ENCODE measurements at places on chromosomes 11 and 22.

DNA sequence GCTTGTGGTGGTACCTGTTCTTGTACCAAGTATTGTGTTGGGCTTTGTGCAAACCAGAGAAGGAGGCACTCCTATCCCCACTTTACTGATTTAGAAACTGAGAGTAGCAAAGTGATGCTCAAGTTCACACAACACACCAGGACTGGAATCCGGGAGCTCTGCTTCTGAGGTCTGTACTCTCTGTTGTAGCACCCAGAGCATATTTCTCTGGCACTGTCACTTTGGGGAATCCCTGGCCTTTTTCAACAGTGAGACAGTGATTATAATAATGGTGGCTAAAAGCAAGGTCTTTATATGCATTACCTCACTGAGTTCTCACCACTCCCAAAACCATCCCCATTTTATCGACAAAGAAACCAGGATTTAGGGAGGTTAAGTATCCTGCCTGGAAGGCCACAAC is 362.4 kb downstream of the TENM4 start:
- DNase-seq, result no peak

DNA sequence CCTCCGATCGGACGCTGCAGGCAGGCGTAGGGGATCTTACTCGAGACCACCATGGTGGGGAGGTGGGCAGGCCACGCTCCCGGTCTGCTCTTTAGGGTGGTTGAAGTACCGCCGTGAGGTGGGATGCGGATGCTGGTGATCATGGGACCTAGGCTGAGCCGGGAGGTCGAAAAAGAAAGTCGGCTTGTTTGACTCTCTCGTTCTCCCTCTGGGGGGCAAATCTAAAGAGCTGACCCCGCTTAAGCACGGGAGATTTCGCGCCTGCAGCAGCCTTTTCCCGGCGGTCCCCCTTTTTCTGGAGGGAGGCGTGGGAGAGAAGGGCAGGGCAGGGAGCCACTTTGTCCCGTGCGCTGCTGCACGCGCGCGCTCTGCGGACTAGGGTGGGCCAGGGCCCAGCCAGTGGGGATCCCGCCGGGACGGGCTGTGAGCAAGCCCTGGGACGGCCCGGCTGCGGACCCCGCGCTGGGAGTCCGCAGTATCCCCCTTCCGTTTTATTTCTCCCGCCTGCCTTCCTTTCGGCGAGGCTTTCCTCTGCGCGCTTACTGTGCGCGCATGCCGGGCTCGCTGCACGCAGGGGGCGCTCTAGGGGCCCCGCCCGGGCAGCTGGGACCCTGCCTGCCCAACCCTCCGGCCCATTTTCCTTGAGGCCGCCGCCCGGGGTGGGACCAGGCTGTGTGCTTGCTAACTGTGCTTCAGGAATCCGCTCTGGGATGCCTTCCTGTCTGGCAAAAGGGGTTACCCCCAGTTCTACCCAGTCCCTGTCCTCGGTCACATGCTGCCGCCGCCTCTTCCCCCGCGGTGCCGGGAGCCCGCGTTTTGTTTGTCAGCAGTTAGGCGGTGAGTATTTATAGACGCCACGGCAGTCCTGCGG is 81.0 kb downstream of the PRR5L start:
- peak; percentile 59 for DNase-seq

DNA sequence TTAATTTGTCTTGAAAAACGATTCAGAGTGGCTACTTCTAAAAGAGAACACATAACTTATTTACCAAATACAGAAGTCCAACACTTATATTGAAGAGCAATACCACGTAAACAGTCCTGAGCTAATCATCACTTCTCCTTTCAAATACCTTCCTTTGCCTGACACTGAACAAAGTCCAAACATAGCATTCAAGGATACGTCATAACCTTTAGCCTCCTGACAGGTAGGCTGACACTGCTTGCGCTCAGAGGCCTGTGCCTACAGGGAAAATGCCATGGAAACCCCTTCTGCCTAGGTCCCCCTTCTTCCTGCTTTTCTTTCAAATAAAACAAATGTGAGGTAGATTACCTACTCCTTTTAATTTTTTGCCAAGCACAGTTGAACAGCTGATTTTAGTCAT is 510.0 kb downstream of the INSC start:
- no peak for DNase-seq

DNA sequence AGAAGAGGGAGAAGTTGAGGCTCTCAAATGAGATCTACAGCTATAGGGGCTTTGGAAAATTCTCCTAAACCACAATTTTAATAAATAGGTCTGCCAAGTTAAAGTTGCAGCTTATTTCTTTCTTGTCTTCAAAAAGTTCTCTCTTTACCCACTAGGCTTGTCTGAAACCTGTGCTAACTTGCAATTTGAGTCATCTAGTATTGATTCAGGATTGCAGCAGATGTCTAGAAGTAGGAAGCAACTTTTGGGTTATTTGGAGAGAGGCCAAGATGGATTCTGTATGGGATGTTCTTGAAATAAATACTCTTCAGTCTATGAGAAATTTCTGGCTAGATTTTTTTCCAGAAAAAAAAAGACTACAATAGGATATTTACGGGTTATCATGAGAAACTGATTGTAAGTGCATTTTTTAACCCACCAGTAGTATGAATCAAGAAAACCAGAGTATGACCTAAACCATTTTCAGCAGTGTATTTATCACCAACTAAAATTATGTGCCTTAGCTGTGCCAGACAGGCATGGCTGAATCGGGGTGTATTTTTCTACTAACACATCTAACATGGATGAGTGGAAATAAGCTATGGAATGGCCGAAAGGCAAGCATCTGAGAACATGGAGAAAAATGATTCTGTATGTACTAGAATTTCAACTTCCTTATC is 4.9 kb upstream of the RAB38 start:
- no peak for DNase-seq

DNA sequence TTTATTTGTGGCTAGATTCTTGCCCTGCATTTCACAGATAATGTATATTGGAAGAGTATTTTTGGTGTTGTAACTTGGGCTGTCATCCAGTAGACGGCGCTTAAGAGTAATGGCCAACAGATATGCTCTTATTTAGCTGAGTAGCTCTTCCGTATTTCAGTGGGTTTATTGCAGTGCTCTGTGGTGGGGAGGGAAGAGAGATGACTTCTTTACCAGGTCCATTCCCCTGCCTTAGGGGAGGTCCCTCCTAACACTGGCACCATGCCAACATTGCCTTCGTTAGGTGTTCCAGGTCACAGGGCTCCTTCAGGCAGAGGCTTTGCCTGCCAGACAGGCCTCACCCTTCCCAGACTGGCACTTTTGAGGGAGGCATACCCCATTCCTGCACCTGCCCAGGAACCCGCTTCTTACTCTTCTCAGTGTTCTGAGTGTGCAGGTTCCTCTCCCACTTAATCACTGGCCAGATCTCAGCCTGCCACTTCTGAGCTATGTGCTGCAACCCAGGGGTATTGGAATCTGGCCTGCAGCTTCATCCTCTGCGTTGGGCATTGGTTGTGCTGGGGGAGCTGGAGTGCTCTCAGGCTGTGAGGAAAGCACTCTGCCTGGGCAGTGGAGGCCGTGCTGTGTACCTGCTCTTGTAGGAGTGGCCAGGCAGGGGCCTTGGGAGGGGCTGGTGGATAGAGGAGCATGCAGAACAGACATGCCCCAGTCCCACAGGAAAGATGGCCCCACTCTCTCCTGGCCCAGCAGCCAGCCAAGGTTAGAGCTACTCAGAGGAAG is 29.4 kb upstream of the SLN start:
- no peak for DNase-seq

DNA sequence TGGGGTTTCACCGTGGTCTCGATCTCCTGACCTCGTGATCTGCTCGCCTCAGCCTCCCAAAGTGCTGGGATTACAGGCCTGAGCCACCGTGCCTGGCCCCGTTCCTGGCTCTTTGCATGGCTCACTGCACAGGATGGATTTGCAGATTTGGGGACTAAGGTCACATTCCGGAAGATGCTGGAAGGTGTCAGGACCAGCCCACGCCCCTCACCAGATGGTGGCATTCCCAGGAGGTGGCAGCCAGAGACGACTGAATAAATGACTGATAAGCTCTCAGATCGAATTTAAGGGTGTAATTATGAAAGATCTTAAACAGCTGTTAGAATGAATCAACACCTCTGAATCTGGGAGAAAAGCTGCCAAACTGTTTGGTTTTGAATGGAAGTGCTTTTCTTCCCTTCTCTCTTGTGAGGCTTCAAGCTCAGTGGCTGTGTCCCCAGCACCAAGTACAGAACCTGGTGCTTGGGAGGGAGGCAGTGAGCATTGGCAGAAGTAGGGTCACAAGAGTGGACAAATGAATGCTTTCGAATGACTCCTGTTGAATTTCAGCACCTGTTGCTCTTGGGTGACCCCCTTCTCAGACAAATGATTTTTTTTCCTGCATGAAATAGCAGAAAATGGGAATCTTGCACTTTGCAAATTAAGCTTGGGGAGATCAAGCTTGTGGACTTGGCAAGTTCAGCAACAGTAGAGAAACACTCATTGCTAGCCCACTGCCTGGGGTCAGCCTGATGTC is 69.6 kb downstream of the KIAA1671 start:
- DNase-seq, result no peak

GRCh38 chr11:117652521-117652920 is 144.5 kb downstream of the DSCAML1 start:
- no peak for DNase-seq
